Fibroblast of lung (primary cell): ENCODE measurements at places on chromosomes 3 and 15. TPM values are rescaled to one million over a fixed set of nuclear protein-coding genes. Genes with fewer than 3 reads are reported as not detected.

The GOLGA6B gene
- not detected in 2 replicates for total RNA-seq

The ITIH1 gene
- total RNA-seq: not detected in 2 replicates

GRCh38 chr15:98671060-98672008 is 23.0 kb downstream of the IGF1R start:
- peaks cover 2% of the 10 kb centered on the region for H3K36me3 ChIP-seq
- H3K4me3 ChIP-seq: peak overlapping the region; percentile 27
- peaks cover 32% of the 10 kb centered on the region for H3K4me1 ChIP-seq
- no peaks in the 10 kb centered on the region for H3K27me3 ChIP-seq

The GPR156 gene
- total RNA-seq: under 0.01 and 0.33 TPM in 2 replicates

DNA sequence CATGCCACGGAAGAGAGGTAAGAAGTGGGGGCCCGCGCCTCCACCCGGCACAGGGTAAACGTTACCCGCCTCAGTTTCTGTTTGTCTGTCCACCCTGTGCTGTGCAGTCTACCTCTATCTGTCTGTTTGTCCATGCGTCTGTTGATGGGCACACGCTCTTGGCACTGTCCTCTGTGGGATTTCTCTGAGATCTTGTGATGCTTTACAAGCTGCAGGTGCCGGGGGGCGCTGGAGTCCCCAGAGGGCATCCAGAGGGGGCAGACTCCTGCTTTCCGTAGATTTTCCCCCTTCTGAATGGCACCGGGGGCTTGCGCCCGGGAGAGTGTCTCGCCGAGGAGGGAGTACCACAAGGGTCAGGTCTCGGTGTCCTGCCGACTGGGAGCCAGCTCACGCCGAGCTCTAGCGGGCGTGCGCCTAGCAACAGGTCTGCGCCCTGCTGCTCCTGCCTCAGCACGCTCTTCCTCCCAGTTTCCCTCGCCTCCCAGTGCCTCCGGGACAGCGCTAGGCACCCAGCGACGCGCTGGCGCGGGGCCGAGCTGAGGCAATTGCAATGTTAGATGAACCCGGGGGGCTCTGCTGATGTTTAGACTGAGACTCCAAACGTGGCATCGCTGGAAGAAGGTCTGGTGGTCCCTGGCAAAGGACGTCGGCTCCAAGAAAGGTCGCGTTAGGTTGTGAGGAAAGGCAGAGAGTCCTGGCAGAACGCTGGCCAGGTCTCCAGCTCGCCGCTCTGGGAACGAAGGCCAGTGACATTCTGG is 667 bp downstream of the CEMIP start:
- peak overlapping the region; percentile 1 for H3K27ac ChIP-seq
- peaks cover 13% of the 10 kb centered on the region for H3K4me1 ChIP-seq
- H3K4me3 ChIP-seq: peak overlapping the region; percentile 82
- H3K27me3 ChIP-seq: no peaks in the 10 kb centered on the region
- DNase-seq: peak; percentile 25

- no peaks in the 10 kb centered on the region for H3K4me1 ChIP-seq
- peak; percentile 6 for DNase-seq
- H3K4me3 ChIP-seq: no peak overlapping the region
- no peaks in the 10 kb centered on the region for H3K27me3 ChIP-seq
- no peaks in the 10 kb centered on the region for H3K36me3 ChIP-seq
These were observed 1.6 kb downstream of the SPATA16 start for GRCh38 chr3:173139420-173139819.

The SLC28A2 gene
- not detected in 2 replicates for total RNA-seq

DNA sequence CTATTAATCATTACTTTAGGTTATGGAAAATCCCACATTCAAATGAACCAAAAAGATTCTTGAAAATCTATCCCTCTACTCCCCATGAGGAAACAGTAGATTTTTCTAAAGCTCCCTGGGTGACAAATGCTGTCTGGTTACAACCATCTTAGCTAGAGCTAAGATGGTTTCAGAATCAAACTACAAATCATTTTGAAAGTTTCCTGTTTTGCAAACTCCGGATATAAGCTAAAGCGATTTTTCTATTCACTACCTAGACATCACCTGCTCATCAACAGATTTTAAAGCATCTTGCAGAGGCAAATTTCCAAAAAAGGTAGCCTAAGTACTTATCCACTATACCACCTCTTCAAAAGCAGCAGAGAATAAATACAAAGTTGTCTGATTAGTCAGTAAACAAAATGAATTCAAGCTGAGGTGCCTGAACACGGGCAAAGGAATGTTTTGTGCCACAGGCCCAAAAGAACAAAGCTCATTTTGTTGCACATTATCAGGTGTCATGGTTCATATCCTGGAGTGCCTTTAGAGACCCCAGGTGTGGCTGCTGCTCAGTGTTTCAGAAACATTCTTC is 204.9 kb downstream of the TNIK start:
- H3K27me3 ChIP-seq: no peaks in the 10 kb centered on the region
- peaks cover 11% of the 10 kb centered on the region for H3K4me1 ChIP-seq
- no peak for DNase-seq
- H3K4me3 ChIP-seq: no peak overlapping the region
- H3K27ac ChIP-seq: no peak overlapping the region

GRCh38 chr3:130800829-130801228 is 54.2 kb upstream of the PIK3R4 start:
- no peak overlapping the region for H3K27ac ChIP-seq
- DNase-seq: no peak
- no peaks in the 10 kb centered on the region for H3K27me3 ChIP-seq
- no peak overlapping the region for H3K4me3 ChIP-seq
- H3K36me3 ChIP-seq: no peaks in the 10 kb centered on the region
- no peaks in the 10 kb centered on the region for H3K4me1 ChIP-seq

GRCh38 chr15:81224232-81224631 is 27.6 kb downstream of the IL16 start:
- no peaks in the 10 kb centered on the region for H3K27me3 ChIP-seq
- no peaks in the 10 kb centered on the region for H3K36me3 ChIP-seq
- H3K4me3 ChIP-seq: no peak overlapping the region
- DNase-seq: no peak

The TICRR gene
- 0.26 and 1.2 TPM in 2 replicates for total RNA-seq

- no peak overlapping the region for H3K4me3 ChIP-seq
- H3K27me3 ChIP-seq: no peaks in the 10 kb centered on the region
These were observed 14.7 kb downstream of the ANKUB1 start for GRCh38 chr3:149777414-149778214.

The TUSC7 gene
- not detected in 2 replicates for total RNA-seq

The THRB gene
- 3.9 and 7.4 TPM in 2 replicates for total RNA-seq

The SLCO3A1 gene
- total RNA-seq: 7.7 and 8.1 TPM in 2 replicates

- H3K4me1 ChIP-seq: peaks cover 3% of the 10 kb centered on the region
- DNase-seq: no peak
- H3K27me3 ChIP-seq: no peaks in the 10 kb centered on the region
- H3K4me3 ChIP-seq: no peak overlapping the region
- H3K27ac ChIP-seq: peak overlapping the region; percentile 14
These were observed 19.5 kb upstream of the ZBTB38 start for GRCh38 chr3:141348837-141349236.

DNA sequence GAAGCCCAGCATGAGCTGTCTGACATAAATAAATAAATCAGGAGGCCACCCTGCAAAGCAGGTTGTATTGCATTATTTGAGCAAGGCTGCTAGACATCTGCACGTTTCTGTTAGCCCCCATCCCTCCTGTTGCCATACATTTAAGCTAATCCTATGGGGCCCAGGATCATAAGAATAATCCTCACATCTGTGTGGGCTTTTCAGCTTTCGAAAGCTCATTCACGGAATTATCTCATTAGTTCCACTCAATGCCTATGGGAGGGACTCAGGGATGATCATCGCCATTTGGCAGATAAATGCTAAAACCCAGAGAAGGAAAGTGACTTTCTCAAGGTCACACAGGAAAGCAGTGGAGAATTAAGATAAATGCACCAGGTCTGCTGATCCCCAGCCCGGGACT is 123.4 kb downstream of the TLE3 start:
- DNase-seq: no peak

The ONECUT1 gene
- total RNA-seq: under 0.01 TPM in 1 of 2 replicates, not detected in the other

- no peak overlapping the region for H3K27ac ChIP-seq
- no peak overlapping the region for H3K4me3 ChIP-seq
- H3K27me3 ChIP-seq: no peaks in the 10 kb centered on the region
- DNase-seq: no peak
- H3K4me1 ChIP-seq: no peaks in the 10 kb centered on the region
- H3K36me3 ChIP-seq: no peaks in the 10 kb centered on the region
These were observed 23.0 kb upstream of the RETNLB start for GRCh38 chr3:108780235-108780634.

- no peak overlapping the region for H3K27ac ChIP-seq
- no peaks in the 10 kb centered on the region for H3K36me3 ChIP-seq
- no peak for DNase-seq
- H3K4me3 ChIP-seq: no peak overlapping the region
These were observed 51.5 kb upstream of the MEF2A start for GRCh38 chr15:99514306-99514705.

DNA sequence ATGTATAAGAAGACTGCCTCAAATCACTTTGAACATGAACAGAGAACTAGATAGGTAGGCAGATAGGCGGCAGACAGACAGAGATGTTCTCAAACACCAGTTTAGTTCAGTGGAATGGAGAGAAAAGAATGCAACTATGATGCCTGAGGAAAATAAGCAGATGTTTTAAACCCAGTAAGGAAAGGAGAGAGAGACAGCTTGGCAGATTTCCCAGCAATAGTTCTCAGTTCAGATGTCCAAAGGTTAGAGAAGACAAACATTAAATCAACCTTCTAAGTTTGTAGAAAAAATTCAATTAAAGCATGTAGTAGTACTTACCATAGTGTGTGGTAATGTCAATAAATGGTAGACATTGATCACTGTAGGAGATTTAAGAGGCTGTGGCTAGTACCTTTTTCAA is 209.6 kb upstream of the PFN2 start:
- H3K27me3 ChIP-seq: no peaks in the 10 kb centered on the region
- no peaks in the 10 kb centered on the region for H3K36me3 ChIP-seq
- no peak overlapping the region for H3K4me3 ChIP-seq
- peaks cover 22% of the 10 kb centered on the region for H3K4me1 ChIP-seq
- DNase-seq: peak; percentile 78

The CHCHD4 gene
- 15.9 and 16.3 TPM in 2 replicates for total RNA-seq

The KCTD6 gene
- total RNA-seq: 9.5 and 10.2 TPM in 2 replicates

DNA sequence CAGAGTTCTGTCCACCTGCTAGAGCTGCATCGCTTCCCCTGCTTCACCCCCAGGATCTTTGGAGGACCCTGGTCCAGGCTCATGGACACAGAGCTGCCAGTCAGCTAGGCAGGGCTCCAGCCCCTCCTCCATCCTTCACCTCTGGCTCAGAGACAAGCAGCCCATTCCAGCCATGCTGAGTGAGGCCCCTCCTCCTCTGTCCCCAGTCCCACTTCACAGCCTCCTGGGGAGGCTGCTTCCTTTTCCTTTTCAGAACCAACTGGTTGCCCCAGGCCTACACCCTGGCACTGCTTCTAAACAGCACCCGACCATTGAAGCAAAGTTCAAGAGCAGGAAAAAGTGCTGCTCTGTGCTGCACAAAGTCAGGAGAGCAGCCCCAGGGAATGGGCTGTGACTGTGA is 22.2 kb downstream of the IQSEC1 start:
- H3K27me3 ChIP-seq: peaks cover 2% of the 10 kb centered on the region
- H3K4me3 ChIP-seq: no peak overlapping the region
- no peaks in the 10 kb centered on the region for H3K4me1 ChIP-seq
- H3K27ac ChIP-seq: no peak overlapping the region
- H3K36me3 ChIP-seq: no peaks in the 10 kb centered on the region

- H3K4me1 ChIP-seq: peaks cover 4% of the 10 kb centered on the region
- no peak for DNase-seq
- H3K4me3 ChIP-seq: no peak overlapping the region
These were observed 3.7 kb upstream of the FAM107A start for GRCh38 chr3:58580826-58581327.

GRCh38 chr3:139252719-139253118 is 91.1 kb upstream of the MRPS22 start:
- no peak for DNase-seq
- H3K27me3 ChIP-seq: peaks cover 2% of the 10 kb centered on the region
- H3K36me3 ChIP-seq: no peaks in the 10 kb centered on the region
- H3K4me3 ChIP-seq: no peak overlapping the region
- no peak overlapping the region for H3K27ac ChIP-seq
- no peaks in the 10 kb centered on the region for H3K4me1 ChIP-seq

GRCh38 chr3:189419038-189419437 is 212.2 kb upstream of the TP63 start:
- no peaks in the 10 kb centered on the region for H3K36me3 ChIP-seq
- no peak overlapping the region for H3K27ac ChIP-seq
- DNase-seq: peak; percentile 47
- H3K27me3 ChIP-seq: no peaks in the 10 kb centered on the region
- H3K4me1 ChIP-seq: no peaks in the 10 kb centered on the region

GRCh38 chr3:169548194-169548593 is 115.3 kb downstream of the MECOM start:
- DNase-seq: no peak
- H3K4me3 ChIP-seq: no peak overlapping the region
- no peaks in the 10 kb centered on the region for H3K36me3 ChIP-seq
- no peaks in the 10 kb centered on the region for H3K4me1 ChIP-seq
- no peak overlapping the region for H3K27ac ChIP-seq

GRCh38 chr15:26032162-26032846 is 169.2 kb upstream of the ATP10A start:
- H3K27ac ChIP-seq: no peak overlapping the region
- DNase-seq: no peak
- H3K4me3 ChIP-seq: no peak overlapping the region
- no peaks in the 10 kb centered on the region for H3K27me3 ChIP-seq

DNA sequence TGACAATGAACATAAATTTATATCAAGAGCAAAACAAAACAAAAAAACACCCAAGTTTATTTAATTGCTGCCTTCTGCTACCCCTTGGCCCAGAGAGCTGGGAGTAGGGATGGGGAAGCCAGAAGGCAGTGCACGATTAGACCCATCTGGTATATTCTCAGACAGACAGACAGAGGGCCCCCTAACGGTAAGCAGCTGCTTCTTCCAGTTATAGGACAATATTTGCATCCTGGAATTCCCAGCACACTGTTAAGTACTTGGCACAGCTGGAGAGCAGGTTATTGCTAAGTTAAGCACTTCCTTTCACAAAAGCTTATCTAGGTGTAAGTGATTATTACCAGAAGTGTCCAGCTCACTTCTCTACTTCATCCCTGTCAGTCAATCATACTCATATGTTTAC is 39.3 kb downstream of the C2CD4B start:
- peak; percentile 53 for DNase-seq
- no peak overlapping the region for H3K4me3 ChIP-seq
- no peaks in the 10 kb centered on the region for H3K4me1 ChIP-seq
- no peak overlapping the region for H3K27ac ChIP-seq

- H3K27me3 ChIP-seq: no peaks in the 10 kb centered on the region
- H3K4me1 ChIP-seq: no peaks in the 10 kb centered on the region
- no peak for DNase-seq
- no peaks in the 10 kb centered on the region for H3K36me3 ChIP-seq
These were observed 467.0 kb upstream of the RASGRP1 start for GRCh38 chr15:39031596-39031995.

- H3K4me1 ChIP-seq: no peaks in the 10 kb centered on the region
- peaks cover 5% of the 10 kb centered on the region for H3K36me3 ChIP-seq
- no peak overlapping the region for H3K27ac ChIP-seq
- no peaks in the 10 kb centered on the region for H3K27me3 ChIP-seq
These were observed 29.2 kb downstream of the APH1B start for GRCh38 chr15:63306492-63307073.
